ENCODE measurements at places on chromosomes 4 and X.

DNA sequence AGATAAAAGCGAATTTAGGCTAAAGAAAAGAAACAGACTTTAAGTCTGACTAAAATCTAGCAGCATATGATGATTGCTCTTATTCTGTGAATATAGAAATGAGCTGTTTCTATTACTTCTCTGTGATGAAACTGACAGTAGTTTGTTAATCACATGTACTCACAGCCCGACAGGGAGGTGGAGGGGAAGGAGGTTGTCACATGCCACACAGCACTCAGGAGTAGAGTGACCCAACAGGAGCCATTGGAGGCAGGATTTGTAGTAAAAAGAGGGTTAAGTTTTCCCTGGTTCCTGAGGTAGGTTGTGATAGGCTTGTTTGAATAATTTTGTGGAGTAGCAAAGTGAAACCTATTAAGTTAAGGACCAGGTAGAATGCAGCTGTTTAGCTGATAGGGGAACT, 495.9 kb downstream of the CENPC start:
- H3K27ac ChIP-seq = no peak overlapping the region
- H3K27me3 ChIP-seq = no peaks in the 10 kb centered on the region
- no peak for DNase-seq

GRCh38 chrX:86133761-86134160, 14.5 kb upstream of the DACH2 start:
- no peaks in the 10 kb centered on the region for H3K27me3 ChIP-seq
- H3K4me1 ChIP-seq = no peaks in the 10 kb centered on the region
- H3K27ac ChIP-seq = no peak overlapping the region
- no peak for DNase-seq
- no peak overlapping the region for H3K4me3 ChIP-seq

GRCh38 chr4:101885574-101885973, 95.0 kb downstream of the BANK1 start:
- no peak overlapping the region for H3K27ac ChIP-seq
- H3K36me3 ChIP-seq = no peaks in the 10 kb centered on the region
- no peak overlapping the region for H3K4me3 ChIP-seq
- DNase-seq = no peak
- H3K27me3 ChIP-seq = peaks cover 1% of the 10 kb centered on the region
- H3K4me1 ChIP-seq = no peaks in the 10 kb centered on the region

DNA sequence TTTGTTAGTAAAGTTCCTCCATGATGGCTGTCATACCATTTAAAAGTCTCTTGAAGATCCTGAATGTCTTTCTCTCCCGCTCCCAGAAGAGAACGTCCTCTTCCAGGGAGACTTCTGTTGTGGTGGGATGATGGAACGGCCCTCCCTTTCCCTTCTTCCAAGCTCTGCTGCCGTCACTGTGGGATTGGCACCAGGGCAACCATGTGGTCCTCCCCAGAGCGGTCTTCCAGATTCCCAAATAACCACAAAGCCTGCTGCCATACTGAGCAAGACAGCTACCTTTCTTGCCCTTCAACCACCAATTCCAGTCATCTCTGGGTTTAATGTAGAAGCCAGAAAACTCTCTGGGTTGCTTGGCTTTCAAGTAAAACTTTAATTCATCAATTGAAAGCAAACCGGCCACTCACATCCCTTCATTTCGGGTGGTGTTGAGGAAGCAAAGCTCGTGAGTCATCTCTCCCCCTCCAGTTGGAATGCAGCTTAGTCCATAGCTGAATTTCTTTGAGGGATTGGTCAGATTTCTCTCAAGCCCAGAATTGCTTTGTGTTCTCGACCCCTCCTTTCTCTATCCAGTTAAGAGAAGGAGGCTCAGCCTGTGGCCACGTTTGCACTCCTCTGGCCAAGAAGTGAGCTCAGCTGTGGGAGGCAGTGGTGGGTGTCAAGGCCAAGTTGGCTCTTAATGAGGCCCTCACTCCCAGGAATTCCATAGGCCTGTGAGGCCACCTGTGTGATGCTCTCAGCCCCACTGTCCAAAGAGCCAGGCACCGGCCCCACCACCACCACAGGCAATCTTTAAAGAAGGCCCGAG, 36.9 kb downstream of the FHDC1 start:
- no peaks in the 10 kb centered on the region for H3K27me3 ChIP-seq
- DNase-seq = no peak
- no peak overlapping the region for H3K4me3 ChIP-seq
- H3K36me3 ChIP-seq = no peaks in the 10 kb centered on the region

DNA sequence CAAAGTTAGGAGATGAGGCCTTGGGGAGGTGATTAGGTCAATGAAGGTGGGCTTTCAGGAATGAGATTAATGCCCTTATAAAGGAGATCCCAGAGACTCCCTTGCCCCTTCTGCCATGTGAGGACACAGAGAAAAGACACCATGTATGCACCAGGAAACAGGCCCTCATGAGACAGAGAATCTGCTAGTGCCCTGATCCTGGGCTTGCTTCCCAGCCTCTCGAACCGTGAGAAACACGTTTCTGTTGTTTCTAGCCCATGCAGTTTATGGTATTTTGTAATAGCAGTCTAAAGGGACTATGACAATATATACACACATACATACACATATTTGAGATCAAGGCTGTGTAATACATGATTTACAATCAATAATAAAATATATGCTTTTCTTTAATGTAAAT, 41.4 kb upstream of the ENPP6 start:
- no peak overlapping the region for H3K27ac ChIP-seq
- peaks cover 12% of the 10 kb centered on the region for H3K4me1 ChIP-seq
- no peak for DNase-seq
- no peaks in the 10 kb centered on the region for H3K36me3 ChIP-seq

GRCh38 chr4:133929531-133930239, 271.9 kb downstream of the PABPC4L start:
- H3K27me3 ChIP-seq = no peaks in the 10 kb centered on the region
- no peak overlapping the region for H3K27ac ChIP-seq
- no peak for DNase-seq
- H3K4me3 ChIP-seq = no peak overlapping the region

DNA sequence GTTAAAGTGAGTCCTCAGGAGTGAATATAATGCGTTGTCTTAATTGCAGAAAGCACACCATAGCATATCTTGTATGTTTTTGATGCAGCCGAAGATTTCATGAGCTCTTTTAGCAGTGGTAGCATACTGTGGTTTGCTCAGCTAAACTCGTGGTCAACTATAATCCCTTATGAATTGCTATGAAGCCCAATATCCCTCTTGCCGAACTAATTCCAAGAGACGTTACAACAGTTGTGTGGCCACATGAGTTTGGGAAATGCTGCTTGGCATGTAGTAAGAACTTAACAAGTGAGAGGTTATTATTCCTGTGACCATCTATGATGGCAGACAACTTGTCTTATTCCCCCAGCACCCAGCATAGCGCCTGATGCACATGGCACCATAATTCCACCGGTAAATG, 30.7 kb downstream of the SYAP1 start:
- no peak overlapping the region for H3K4me3 ChIP-seq
- no peaks in the 10 kb centered on the region for H3K27me3 ChIP-seq
- H3K36me3 ChIP-seq = peaks cover 2% of the 10 kb centered on the region

- peaks cover 28% of the 10 kb centered on the region for H3K4me1 ChIP-seq
- DNase-seq = no peak
- H3K27ac ChIP-seq = no peak overlapping the region
- peaks cover 4% of the 10 kb centered on the region for H3K36me3 ChIP-seq
Observed at GRCh38 chrX:110280954-110281353, 36.9 kb downstream of the AMMECR1 start.

DNA sequence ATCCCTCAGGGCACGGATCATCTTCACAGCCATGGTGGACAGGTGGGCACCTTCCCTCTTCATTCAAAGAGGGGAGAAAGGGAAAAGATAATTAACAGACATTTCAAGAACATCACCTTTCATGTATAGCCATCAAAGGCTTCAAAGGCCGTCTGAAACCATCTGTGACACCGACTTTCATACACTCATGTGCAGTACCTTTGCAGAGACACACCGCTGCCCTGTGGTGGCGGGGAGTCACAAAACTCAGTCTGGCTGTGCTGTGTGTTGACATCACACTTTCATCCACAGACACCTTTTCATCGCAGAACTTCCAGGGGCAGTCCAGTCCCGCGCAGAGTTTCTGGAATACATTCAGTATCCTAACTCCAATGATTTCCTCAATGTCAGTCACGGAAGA, 47.6 kb upstream of the MTNR1A start:
- no peaks in the 10 kb centered on the region for H3K27me3 ChIP-seq
- H3K36me3 ChIP-seq = no peaks in the 10 kb centered on the region
- H3K4me3 ChIP-seq = no peak overlapping the region
- no peak for DNase-seq
- H3K27ac ChIP-seq = no peak overlapping the region

- H3K4me1 ChIP-seq = no peaks in the 10 kb centered on the region
- peaks cover 36% of the 10 kb centered on the region for H3K27me3 ChIP-seq
- no peak for DNase-seq
- no peak overlapping the region for H3K27ac ChIP-seq
- no peak overlapping the region for H3K4me3 ChIP-seq
Observed at GRCh38 chr4:55127053-55127452, 1.7 kb upstream of the KDR start.
